ENCODE measurements at places on chromosomes 1 and 21.

GRCh38 chr1:37325509-37326437, 148.6 kb upstream of the ZC3H12A start:
- no peak for DNase-seq

DNA sequence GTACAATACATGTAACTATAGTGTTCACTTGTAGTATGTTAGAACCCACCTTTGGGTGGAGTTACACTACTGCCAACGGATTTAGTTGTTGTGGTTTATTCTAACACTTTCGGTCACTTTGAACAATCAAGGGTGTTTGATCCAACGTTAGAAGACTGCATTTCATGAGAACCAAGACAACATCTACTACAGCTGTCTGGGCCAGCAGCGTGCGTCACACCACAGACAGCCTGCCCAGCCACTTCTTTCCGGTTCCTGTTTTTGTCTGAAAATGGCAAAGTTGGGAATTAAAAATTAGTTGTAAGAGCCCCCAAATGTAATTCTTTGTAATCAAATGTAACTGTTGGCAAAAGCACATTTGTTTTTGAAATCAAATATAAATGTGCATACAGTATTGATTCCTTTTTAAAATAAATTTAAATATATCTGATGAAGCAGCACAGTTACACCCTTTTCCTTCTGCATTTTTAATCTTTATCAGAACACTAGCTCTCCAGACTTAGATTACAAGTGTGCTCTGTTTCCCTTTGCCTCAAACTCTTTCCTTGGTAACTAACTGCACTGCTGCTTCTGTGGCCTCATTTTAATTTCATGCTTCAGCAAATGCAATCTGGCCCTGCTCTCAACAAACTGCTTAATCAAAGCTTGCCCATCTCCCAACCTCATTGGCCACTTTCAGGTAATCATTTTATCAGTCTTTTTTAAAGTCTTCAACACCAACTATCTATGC, 86.6 kb upstream of the DPH5 start:
- DNase-seq: no peak

GRCh38 chr1:160371756-160372155, 4.9 kb downstream of the NHLH1 start:
- no peak for DNase-seq

DNA sequence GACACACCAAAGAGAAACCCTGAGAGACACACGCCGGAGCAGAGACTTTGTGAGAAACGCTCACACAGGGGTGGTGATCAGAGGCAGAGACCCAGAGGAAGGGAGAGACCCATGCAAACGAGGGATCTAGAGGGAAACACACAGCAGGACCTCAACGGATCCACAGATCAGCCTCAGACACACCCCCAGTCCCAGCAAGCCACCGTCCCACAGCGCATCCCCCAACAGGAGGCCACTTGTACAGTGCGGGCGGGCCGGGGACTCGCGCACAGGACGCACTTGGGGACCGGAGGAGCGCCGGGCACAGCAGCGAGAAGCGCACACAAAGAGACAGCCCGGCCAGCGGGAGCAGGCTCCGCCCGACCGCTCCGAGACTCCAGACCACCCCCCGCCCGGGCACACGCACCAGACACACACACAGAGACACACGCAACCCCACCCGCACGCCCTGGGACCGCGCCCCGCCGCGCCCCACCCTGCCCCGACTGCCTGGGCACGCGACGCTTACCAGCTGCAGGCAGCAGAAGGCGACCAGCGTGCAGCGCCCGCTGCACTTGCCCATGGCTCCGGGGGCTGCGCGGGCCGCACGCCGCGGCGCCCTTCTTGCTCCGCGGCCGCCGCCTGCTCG, 587 bp downstream of the NKAIN1 start:
- no peak for DNase-seq

- no peak for DNase-seq
These were observed 158.3 kb downstream of the FGGY start for GRCh38 chr1:59455206-59455605.

GRCh38 chr1:164155347-164155746, 403.6 kb upstream of the PBX1 start:
- DNase-seq: no peak

DNA sequence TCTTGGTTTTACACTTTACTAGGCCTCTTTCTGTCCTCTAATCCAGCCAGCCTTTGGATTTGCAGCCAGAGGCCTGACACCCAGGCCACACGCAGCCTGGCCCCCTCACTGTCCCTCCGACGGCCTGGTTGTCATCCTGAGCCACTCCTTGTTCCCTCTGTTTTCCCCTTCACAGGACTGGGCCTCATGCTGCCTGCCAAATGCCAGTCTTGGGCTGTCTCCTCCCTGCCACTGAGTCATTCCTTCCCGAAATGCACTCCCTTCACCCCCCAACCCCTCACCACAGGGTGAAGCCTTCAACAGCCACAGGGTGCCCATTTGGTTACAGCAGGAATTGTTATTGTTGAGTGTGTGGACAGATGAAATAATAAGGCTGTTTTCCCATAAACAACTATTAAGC, 21.3 kb downstream of the ACOT11 start:
- DNase-seq: no peak

GRCh38 chr1:76876655-76877395, 9.5 kb downstream of the ST6GALNAC5 start:
- no peak for DNase-seq

DNA sequence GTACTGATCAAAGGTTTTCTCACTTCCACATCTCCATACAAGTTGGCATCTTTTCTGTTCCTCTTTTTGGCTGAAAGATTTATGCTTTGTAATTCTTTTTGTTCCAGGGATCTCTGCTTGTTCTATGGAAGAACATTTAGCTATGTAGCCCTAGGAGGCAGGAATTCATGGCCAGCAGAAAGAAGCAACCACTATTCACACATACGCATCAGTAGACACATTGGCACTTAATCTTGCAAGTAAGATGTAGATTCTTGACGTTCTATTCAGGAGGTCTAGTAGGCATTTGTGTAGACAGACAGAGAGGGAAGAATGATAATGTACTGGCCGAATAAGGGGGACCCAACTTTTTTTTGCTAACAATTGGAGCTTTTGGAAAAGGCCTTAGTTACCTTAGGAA, 336.0 kb downstream of the NUF2 start:
- no peak for DNase-seq

DNA sequence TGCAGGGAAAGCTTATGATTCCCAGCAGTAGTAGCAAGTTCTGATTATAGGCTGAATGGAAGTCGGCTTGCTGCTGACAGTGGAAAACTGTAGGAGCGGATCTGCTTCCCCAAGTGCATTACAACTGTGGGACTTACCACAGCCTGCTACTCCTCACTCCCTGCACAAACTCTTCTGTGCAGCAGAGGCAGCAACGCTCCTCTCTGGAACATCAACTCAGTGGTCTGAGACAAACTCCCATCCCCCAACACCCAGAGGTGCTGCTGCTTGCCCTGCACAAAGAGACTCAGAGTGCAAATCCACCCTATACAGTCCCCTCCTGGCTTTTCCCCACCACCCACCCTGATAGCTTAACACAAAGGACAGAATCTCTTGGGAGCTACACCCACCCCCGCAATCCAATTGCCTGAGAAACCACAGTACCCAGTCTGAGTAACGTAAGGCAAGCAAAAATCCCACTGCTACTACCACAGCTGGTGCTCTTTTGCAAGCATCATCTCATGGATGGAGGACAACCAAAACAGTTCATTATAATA, 1455.2 kb downstream of the AMY1C start:
- DNase-seq: no peak

- no peak for DNase-seq
These were observed 53.2 kb upstream of the SOD1 start for GRCh38 chr21:31606081-31606874.

Measured in NCI-H1048 (cell line).